ENCODE measurements at places on chromosomes 1 and 21.
A peak's percentile ranks its signal among the peaks of the same experiment; 100 is the strongest.

- DNase-seq, result no peak
Observed at GRCh38 chr1:198174297-198174696, 17.5 kb downstream of the NEK7 start.

DNA sequence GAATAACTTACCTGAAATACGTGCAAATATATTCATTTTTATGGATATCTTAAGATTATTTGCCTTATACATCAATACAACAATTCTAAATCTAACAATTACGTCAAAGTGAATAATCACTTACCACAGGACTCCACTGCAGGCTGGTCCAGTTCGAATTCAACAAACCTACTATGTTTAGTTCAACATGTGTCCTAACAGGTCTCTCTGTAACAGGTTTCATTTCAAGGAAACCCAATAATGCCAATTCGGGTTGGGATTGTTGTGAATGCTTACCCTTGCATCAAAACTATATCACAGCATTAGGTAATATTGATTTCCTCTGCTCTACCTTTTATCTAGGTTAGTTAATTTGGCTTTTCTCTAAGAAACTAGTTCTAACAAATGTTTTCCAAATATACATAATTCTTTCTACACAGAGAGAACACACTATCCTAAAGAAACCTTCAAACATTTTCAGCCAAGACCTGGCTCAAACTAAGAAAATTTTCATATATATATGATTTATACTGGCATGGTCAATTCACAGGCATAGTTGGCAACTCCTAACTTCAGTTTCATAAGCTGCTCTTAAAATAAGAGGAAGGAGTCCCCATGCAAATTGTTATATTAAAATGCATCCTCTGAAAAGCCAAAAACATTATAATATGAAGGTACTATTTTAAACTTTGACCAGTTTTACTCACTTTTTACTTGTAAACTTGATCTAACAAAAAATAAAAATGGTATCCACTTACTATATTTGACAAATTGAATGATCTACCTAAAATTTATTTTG is 4.5 kb downstream of the IVNS1ABP start:
- no peak for DNase-seq

DNA sequence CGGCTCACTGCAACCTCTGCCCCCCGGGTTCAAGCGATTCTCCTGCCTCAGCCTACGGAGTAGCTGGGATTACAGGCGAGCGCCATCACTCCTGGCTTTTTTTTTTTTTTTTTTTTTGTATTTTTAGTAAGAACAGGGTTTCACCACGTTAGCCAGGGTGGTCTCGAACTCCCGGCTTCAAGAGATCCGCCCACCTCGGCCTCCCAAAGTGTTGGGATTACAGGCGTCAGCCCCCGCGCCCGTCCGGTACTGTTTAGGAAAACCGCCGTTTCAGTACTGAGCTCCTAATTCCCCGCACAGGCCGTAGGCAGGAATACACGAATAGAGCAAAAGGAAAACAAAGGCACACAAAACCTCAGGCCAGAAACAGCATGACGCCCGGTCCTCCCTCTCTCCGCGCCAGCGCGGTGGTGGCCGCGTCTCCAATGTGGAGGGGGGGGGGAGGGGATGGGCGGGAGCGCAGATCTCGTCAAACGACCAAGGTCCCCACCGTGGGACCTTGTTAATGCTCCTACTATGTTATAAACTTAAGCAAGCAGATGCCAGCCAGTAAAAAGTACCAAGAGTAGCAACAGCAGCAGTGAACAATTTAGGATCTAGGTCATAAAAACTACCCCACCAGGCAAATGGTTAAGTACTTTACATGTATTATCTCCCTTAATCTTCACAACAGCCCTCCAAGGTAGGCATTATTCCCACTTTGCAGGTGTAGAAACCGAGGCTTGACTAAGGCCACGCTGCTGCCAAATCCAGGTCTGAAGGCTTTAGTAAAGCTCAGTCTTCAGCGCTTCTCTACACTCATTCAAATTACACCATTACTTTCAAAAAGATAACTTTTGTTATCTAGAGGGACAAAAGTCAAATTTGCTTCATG is 648 bp upstream of the ADAR start:
- DNase-seq, result peak; percentile 20

DNA sequence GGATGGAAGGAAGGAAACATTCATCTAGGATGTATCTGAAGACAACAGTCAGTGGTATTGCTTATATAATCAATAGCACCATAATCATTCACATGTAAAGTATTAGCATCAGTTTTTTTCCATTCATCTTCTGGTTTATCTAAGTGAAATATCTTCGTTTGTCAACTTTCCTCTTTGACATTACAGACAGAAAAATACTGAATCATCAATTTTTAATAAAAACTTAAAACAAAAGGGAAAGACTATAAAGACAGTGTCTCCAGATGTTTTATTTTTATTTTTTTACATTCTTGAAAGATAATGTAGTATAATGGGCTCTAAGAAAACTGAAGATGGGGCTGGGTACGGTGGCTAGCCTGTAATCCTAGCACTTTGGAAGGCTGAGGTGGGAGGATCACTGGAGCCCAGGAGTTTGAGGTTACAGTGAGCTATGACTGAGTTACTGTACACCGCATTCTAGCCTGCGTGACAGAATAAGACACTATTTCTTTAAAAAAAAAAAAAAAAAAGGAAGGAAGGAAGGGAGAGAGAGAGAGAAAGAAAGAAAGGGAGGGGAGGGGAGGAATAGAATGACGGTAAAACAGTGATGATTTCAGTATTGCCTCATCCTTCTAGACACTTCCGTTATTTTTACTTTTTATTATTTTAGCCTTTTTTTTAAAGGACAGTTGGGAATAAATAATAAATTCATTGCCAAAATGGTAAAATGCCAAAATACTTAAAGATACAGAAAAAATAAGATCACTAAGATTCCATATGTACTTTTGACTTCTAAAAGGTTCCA is 89.5 kb downstream of the NRIP1 start:
- no peak for DNase-seq

DNA sequence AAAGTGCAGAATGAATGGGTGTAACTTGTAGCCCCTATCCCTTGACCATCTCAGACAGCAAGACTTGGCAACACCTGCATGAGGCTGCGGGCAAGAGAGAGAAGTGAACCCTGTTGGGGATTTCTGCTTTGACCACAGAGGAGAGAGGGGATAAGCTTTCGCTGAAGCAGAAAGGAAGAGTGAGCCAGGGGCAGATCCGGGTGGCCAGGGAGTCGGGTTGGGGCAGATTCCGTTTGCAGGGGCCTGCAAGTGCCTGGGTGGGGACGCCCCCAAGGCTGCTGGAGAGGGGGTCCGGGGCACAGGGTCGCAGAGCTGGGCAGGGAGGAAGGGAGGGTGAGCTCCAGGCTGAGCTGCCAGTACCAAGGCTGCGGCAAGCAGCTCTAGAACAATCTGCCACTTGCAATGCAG is 25.3 kb upstream of the PIK3CD start:
- DNase-seq, result no peak

- DNase-seq, result no peak
Observed at GRCh38 chr1:183675381-183675780, 22.3 kb upstream of the APOBEC4 start.

DNA sequence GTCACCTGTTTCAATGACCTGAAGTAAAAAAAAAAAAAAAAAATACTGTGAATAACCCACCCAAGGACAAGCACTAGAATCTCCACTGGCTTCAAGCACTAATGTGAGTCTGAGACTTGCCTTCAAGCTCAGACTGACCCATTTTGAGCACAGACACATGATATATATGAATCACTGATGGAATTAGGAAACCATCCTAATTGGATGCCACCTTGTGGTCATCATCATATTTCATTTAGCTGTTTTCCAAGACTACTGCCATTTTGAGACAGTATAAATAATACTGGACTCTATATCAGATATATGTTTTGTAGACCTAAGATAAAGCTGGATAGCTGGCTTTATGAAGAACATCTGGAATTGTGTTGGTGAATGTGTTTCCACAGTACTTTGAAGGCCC is 1232.0 kb downstream of the KCNT2 start:
- no peak for DNase-seq

DNA sequence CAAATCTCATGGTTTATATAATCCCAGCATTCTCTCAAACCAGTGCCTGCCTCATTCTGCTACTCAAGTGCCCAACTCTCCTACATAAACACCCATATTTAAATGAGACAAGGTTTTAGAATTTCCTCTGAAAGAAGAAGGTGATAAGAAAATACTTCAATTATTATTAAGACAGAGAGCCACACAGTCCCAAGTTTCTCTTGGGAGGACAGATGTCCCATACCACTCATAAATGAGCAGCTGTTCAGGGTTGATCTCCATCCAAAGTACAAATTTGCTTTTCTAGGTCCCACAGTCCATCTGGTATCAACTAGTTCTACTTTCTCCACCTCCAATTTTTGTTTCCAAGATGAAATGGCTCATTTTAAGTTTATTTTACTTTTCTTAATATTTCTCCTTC is 11.3 kb downstream of the DCAF8 start:
- DNase-seq, result no peak

GRCh38 chr1:206686478-206687249 is 2.0 kb downstream of the MAPKAPK2 start:
- DNase-seq, result no peak

- DNase-seq, result no peak
Observed at GRCh38 chr1:2388004-2388913, 3.1 kb downstream of the MORN1 start.

DNA sequence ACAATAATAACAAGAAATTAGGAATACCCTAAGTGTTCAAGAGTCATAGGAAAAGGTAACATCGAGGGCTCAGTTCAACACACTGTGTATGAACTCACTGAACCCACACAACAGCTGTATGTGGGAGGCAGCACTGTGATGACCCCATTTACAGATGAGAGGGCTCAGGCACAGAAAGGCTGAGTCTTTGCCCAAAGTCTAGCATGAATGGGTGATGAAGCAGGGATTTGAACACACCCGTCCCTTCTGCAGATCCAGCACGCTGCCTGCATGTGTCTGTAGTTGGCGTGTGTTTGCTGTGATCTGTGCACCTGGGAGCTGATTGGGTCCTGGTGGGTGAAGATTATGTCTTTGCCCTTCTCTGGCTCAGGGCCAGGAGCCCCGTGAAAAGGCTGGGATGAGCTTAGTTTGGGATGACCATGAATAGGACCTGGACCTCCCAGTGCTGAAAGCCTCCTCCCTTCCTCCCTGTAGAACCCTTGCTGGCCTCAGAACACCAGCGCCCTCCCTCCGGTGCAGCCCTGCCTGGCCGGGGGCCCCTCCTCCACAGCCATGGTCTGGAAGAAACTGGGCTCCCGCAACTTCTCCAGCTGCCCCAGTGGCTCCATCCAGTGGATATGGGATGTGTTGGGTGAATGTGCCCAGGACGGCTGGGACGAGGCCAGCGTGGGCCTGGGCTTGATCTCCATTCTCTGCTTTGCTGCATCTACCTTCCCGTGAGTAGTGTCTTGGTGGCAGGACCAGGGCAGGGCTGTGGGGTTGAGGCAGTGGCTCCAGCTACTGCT is 5.2 kb downstream of the SLC66A1 start:
- no peak for DNase-seq

DNA sequence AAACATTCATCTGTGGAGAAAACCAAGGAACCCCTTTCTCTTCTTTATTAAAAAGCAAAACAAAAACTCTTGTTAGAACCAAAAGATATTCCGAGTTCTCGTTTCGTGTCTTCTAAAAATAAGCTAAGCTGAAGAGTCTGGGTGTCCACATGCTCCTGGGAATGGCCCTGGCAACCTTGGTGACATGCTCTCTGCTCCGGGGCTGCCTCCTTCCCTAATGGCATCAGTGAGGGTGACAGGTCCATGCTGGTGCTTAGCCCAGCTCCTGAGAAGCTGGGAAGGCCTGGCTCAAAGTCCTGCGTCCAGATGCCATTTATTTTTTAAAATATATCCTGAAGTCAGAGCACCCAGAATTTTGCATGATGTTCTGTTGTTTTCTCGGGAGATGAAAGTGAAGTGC is 24.6 kb upstream of the TRAPPC10 start:
- DNase-seq, result no peak

GRCh38 chr1:206544562-206545257 is 37.4 kb downstream of the RASSF5 start:
- DNase-seq, result peak; percentile 76

- no peak for DNase-seq
Observed at GRCh38 chr1:94281361-94282142, 44.2 kb upstream of the ARHGAP29 start.

DNA sequence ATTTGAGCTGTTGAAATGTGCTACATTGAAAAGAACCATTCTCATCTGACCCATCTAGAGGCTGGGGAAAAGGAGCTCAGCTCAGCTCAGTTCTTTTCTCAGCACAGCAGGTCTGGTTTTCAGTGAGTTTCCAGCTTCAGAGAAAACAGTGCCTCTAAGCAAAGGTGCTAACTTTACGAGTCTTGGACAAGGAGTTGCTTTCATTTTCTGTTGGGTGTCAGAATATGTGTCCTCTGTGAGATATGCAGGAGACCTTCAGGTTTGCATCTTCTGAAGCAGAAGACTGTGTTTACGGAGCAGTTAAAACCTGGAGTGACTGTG is 321.3 kb upstream of the USP24 start:
- no peak for DNase-seq

- DNase-seq, result no peak
Observed at GRCh38 chr1:34696230-34696629, 58.6 kb upstream of the GJB5 start.

DNA sequence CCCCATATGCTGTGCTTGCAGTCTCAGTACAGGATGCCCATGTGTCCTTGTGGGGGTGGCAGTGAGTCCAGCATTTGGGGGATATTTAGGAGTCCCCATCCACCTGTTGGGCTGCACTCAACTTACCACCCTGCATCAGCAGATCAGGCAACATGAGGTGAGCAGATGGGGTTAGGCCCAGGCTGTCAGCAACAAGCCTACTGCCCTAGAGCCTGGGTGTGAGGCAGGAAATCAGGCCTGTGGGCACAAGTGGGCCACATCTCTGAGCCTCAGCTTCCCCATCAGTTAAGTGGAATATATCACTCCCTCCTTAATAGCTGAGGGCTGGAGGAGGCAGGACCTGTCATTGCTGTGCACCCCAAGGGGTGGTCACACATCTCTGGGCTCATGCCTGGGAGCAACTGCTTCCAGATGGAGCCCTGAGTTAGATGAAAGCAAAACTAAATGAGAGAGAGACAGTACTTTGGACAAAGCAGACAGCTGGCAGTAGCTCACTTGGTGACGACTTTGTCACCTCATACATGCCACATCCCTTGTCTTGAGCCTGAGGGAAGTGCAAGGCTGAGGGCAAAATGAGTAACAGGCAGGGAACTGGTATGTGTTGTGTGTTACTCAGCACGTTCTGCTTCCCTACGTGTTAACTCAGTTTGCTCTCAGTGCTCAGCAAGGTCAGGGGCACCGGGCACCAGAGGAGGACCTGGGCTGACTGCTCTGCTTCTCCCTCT is 48.4 kb downstream of the TRIM11 start:
- no peak for DNase-seq

- no peak for DNase-seq
Observed at GRCh38 chr1:219710529-219711194, 97.8 kb upstream of the ZC3H11B start.

GRCh38 chr1:211017075-211017718 is 116.8 kb downstream of the KCNH1 start:
- no peak for DNase-seq

- no peak for DNase-seq
Observed at GRCh38 chr1:177088966-177089365, 75.5 kb downstream of the ASTN1 start.

DNA sequence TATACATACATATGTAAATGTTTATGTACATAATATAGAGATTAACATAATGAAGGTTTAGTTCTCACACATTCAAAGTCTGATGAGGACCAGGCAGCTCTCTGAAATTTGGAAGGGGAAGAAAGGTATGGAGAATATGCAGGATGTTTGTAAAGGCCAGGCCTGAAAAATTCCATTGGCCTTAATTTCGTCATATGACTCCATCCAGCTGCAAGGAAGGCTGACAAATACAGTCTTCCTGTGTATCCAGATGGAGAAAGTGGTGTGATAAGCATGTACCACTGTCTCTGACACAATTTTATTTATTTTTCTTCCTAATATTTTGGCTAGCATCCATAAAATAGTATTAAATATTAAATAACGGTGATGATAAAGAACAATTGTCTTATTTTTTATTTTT is 6.3 kb upstream of the SGIP1 start:
- DNase-seq, result no peak

Data from activated T-cell treated with anti-CD3 and anti-CD28 coated beads for 24 hours (primary cell).